Stimulated activated CD8-positive, alpha-beta memory T cell treated with anti-CD3 and anti-CD28 coated beads, Interleukin-2, amount 100 ng/mL, for 1 hour (primary cell): ENCODE measurements at places on chromosomes 5 and 9.

- DNase-seq = no peak
These were observed 69.8 kb upstream of the CCDC112 start for GRCh38 chr5:115366223-115366622.

DNA sequence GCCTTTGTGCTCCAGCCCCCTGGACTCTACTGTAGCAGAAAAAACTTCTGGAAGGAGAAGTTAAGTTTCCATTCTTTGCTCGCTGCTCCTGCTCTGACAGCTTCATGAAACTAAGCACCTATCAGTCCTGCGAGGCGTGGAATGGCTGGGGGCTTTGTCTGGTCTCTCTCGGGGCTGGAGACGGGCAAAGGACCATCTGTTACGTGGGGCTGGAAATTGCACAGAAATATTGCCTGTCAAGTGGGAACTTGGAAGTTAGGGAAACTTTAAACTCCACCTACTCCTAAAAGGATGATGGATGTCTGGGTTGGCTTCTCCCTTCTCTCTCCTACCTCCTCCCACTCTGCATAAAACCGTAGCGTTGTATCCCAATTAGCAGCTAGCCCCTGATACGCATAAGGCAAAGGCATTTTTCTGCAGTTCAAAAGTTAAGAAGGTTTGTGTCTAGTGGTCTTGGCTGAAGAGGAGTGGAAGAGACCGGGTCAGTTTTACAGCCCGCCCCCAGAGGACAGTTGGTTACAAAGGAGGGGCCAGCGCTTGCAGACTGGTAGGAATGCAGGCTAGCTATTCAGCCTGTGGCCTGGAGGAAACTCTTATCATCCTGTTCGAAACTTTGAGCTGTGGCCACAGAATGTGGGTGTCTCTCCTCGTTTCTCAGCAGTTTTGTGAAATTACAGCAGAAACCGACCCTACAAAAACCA lies 1.3 kb downstream of the FBXL7 start:
- DNase-seq = no peak

DNA sequence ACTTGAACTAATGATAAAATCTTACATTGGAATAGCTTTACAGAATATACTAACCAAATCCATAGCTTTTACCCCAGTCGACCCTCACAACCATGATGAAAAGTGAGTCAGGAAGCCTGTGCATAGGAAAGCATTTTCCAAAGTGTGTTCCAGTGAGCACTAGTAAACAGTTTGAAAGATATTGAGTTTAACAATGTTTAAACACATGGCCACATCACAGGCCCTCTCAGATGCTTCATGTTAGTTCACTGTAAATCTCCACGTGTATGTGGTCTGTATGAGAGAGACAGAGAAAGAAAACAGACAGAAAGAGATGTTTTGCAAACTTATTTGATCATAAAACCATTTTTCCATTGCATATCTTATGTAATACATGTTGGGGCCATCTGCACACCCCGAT lies 27.0 kb downstream of the PRUNE2 start:
- DNase-seq = no peak

- no peak for DNase-seq
These were observed 2.9 kb downstream of the EDIL3 start for GRCh38 chr5:84381502-84382362.

GRCh38 chr5:169423580-169424278 lies 122.8 kb upstream of the SLIT3 start:
- no peak for DNase-seq

GRCh38 chr5:163564321-163564938 lies 59.0 kb downstream of the MAT2B start:
- DNase-seq = peak; percentile 22

GRCh38 chr9:122453677-122454135 lies 24.0 kb downstream of the OR1J1 start:
- no peak for DNase-seq

DNA sequence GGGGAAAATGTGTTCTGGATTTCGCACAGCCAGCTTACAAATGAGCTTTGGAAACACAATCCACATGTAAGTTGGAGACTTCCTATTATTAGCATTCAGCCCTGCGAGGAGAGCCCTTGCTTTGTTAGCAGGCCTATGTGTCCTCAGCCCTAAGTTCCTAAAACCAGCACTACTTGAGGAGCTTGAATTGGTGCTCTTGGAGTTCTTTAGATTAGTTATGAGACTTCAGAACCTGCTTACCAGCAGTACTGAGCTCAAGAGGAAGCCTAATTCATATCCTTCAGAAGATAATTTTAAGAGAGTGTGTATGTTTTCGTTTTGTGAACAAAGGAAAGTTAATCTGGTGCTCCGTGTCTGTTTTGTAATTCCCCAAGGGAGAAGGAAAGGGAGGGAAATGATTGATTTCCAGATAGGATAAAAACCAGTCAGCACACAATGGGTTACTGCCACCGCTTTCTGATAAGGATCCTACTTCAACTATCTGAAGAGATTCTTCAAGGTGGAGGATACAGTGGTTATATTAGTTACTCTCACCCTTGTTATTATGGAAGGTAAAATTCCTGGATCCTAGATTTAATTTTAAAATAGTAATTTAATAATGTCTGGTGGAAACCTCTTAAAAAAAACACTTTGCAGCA lies 35.2 kb downstream of the PIK3R1 start:
- DNase-seq = no peak

DNA sequence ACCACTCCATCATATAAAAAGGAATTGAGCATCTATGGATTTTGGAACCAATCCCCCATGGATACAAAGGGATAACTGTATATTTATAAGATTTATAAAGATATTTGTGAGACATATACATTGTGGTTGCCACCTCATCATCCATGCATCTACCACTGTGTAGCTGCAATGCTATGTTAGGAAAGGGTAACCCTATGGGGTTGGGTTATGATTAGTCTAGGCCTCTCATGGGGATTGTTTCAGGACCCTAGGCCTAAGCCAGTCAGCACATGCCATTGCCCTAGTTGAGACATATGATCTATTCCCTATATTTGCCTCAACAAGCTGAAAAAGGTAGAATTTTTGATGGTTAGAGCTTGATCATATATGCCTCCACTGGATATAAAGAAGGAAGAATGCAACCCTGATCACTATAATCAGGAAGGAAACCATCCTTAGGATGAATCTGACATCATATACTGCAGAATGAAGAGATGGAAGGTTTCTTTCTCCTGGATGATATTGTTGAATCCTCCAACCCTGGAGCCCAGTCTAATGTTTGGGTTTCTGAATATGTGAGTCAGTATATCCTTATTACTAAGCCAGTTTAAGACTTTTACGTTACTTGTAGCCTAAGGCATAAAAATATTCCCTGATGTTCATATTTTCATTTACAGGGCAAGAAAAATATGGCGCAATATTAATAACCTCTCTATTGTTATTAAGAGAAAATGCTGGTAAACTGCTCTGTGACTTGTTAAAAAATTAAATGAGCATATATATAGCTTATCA lies 94.2 kb downstream of the ADAMTS19 start:
- DNase-seq = no peak

DNA sequence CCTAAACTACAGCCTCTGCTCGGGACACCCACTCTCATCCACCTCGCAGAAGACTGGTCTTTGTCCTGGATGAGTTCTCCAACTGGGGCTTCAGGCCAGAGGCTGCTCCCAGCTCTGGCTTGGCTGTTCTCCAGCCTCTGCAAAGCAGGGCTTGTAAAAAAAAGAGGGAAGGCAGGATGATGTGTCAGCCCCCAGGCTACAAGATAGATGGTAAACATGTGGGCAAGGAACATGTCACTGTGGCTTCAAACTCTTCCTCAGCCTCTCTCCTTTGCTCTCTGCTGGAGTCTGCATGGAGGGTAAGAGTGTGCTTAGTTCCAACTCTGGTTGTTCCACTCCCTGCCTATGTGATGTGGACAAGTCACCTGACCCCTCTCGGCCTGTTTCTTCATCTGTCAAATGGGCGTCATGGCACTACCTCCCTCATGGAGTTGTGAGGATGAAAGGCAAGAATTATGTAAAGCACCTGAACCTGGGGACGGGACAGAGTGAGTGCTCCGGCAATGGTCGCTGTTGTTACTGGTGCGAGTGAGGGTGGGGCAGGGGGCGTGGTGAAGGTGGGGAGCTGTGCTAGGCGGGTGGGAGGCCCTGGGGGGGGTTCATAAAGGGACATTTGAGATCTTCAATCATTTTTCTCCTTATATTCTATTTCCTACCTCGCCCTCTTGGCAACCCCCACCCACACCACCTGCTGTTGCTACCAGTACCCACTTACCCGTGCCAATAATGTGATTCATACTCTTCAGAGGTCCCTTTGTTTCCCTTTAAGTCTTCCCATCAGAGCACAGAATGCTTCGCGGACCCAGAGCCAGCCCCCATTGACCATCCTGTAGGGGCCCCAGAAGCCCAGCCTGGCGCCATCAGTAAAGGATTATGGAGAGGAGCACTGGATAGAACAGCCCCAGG lies 6.8 kb upstream of the ZNF79 start:
- DNase-seq = no peak
